ENCODE measurements at places on chromosomes 1 and 21.

DNA sequence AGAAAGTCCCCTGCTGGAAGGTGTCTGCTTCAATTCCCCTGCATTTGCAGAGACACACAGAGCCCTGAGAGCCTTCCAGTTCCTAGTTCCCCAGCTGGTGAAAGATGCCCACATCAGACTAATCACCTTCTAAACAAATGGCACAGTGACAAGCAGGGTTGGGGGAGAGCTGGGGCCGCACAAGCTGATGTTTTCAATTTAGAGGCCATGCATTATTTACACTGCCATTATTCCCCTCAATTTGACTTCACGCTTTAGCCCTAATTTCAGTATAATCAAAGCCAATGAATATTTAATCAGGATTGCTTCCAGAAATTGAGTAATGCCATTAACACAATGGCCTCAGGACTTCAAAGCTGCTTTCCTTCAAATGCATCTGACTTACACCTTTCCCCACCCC, 81.5 kb downstream of the BEND5 start:
- peak; percentile 40 for DNase-seq

DNA sequence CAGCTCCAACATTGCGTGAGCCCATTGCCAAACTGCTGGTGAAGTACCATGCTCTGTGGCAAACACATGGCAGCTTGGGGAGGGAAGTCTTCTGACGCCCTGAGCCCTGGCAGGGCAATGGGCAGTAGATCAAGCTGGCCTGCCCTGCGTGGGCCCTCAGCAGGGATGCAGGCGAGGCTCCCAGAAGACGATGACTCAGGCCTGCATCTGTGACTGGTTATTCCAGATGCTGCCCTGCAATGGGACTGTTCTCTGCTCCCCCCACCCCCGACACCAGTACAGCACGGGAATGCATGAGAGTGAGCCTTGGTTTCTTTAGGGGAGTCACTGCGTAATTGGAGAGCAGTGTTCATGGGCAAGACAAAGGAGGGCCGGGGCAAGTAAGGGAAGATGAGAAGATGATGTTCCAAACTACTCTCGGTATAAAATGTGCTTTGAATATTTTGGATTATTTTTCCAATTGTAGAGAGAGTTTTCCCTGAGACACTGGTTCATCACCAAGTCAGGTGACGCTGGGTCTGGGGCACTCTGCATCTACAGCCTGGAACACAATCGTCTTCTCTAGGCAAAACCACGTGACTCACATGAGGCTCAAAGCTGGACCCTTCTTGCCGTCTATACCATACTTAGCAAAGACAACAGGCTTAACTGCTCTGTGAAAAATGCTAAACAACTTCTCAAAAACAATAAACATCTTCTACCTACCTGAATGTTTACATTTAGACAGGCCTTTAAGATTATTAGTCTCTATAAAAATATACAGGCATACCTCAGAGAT, 9.0 kb upstream of the C1orf198 start:
- DNase-seq, result no peak

- DNase-seq, result no peak
Observed at GRCh38 chr1:7403265-7404045, 367.6 kb upstream of the VAMP3 start.

- no peak for DNase-seq
Observed at GRCh38 chr1:155316922-155317321, 3.8 kb upstream of the RUSC1 start.

GRCh38 chr21:45401916-45402900, 2.8 kb upstream of the COL18A1 start:
- DNase-seq, result no peak

- DNase-seq, result no peak
Observed at GRCh38 chr1:22831729-22832413, 121.2 kb downstream of the EPHB2 start.

GRCh38 chr1:243916160-243916559, 66.1 kb upstream of the AKT3 start:
- DNase-seq, result no peak

DNA sequence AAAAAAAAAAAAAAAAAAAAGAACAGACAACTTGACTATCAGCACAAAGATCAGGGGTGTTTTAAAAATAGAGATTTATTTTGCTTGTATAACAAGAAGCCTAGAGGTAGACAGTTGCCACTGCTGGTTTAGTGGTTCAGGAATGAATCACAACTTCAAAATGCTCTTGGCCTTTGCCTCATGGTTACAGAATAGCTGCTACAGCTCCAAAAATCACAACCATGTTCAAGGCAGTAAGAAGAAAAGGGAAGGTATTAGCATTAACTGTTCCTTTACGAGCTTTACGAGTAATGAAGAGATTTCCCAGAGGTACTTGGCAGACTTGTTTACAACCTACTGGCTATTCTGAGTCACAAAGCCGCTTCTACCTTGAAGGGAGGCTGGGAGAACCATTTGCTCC, 52.5 kb upstream of the PPM1J start:
- DNase-seq, result no peak

DNA sequence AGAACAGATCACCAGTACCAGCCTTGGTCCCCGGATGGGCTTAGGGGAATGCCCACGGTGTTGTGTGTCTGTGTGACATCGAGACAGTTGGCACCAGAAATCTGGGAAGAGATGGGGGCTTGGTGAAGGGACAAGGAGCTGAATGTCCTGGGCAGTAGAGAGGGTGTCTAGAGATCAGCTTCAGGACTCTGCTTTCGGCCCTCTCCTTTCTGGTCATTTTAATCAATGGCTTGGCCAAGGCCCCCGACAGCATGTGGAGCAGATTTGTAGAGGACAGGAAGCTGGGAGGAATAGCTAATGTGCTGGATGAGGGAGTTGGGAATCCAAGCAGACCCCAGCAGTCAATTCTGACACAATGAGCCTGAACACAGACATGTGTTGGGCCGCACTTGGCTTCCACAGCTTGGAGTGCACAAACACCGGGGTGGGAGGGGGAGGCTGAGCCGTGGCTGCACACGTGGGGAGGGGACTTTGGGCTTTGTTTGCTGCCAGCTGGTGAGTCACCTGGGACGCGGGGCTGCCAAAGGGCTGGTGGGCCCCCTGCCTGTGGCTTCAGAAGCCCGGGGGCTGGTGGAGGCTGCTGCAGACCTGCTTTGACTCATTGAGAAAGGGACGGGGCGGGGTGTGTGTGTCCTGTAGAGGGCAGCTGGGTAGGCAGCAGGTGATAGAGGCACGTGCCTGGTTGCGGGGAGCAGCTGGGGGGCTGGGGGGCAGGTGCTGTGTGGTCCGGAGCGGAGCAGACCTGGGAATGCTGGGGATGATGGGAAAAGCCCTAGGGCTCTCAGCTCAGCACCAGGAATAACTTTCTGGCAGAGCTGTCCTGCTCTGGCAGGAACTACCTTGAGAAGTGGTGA, 20.9 kb downstream of the SLC1A7 start:
- DNase-seq, result peak; percentile 81

DNA sequence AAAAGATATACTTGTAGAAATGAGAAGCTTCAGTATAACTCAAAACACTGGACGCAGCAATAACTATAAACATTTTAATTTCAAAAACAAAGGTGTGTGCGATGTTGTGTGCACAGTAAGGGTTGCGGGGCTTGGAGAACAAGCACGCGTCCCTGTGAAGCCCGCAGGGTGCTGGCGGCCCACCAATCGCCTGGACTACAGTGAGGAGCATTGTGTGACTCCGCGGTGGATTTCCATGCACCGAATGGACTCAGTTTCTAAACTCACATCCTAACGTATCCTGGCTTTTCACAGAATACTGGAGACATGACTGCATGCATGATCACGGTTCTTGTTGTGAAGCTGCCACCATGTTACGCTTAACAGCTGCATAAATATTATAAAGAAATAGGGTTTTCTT, 33.0 kb downstream of the NTPCR start:
- DNase-seq, result no peak

DNA sequence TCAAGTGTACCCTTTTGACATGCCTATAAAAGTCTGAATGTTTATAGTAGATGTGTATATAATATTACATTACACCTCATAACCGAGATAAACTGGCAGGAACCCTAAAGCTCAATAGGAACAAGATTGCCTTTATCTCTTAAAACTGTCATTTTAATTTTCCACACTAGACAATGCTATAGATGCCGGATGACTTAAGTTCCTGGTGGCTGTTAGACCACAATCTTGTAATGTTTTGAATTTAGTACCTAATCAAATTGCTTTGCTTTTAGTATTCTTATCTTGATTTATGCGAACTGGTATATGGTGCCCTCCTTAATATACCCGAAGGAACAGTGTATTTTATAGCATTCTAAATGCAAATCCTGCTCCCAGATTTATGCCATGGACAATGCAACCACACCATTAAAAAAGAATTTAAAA, 1397.0 kb upstream of the ADGRL4 start:
- no peak for DNase-seq

DNA sequence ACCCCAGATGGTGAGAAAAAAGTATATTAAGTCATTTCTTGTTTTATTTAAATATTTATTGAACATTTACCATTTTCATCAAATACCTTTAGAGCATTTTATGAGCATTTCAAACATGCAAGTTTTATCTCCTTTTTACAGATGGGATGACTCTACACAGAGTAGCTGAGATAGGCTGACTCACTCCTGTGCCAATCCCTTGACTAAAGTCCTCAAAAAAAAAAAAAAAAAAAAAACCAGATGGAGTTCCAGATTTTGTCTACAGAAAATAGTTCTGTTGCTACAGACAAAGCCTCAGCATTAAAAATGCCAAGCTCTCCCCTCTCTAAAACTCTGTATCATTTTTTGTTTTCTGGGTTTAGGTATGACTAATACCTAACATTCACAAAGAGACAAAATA, 303.0 kb upstream of the PLD5 start:
- DNase-seq, result peak; percentile 19

DNA sequence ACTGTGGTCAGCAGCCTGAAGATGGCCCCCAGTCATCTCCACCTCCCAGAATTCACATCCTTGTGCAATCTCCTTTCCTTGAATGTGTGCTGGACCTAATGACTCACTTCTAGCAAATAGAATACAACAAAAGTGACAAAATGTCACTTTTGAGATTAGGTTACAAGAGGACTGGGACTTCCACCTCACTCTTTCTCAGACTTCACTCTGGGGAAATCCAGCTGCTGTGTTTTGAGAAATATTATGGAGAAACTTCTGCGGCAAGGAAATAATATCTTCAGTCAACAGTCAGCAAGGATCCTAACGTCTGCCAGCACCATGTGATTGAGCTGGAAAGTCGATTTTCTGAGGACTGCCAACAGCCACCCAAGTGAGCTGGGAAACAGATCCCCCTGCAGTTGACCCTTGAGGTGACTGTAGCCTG, 70.5 kb upstream of the GADD45A start:
- no peak for DNase-seq

GRCh38 chr1:170375082-170375723, 156.8 kb upstream of the GORAB start:
- no peak for DNase-seq

DNA sequence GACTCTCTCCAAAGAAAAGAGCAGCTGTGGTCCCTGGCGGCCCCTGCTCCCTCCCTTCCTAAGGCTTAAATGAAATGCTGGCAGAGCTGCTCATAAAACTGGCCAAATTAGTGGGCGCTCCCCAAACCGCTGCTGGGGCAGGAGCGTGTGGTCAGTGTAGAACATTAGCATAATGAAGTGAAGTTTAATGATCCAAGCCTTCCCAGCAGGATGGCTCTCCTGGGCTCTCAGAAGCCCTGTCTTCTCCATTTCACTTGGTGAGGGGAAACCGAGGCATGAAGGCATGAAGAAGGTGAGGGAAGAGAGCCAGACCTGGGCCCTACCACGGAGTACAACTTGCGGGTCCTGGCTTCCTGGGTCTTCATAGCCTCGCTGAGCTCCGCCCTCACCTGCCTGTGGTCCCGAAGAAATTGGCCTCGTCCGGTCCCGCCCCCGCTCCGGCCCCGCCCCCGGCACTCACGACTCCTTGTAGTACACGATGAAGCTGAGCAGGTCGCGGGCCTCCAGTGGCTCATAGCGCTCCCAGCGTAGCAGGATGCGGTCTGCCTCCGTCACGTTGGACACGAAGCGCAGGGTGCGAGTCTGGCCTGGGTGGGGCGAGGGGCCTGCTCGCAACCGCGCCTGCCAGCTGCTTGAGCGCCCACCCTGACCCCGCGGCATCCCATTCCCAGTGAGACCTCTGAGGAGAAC, 10.3 kb downstream of the INSRR start:
- DNase-seq, result no peak

- no peak for DNase-seq
Observed at GRCh38 chr1:227424953-227425352, 106.7 kb upstream of the CDC42BPA start.

- no peak for DNase-seq
Observed at GRCh38 chr1:241253471-241253870, 103.5 kb downstream of the RGS7 start.

GRCh38 chr1:153629971-153630370, 1.7 kb downstream of the S100A1 start:
- DNase-seq, result no peak

GRCh38 chr1:197146101-197147095, at the start of gene ASPM:
ASPM (minus strand) TSS chr1:197146669; CDS start chr1:197146437, 232 bp downstream.
- DNase-seq, result peak; percentile 92

- DNase-seq, result peak; percentile 65
Observed at GRCh38 chr1:233326811-233327650, 493 bp upstream of the MAP3K21 start.

DNA sequence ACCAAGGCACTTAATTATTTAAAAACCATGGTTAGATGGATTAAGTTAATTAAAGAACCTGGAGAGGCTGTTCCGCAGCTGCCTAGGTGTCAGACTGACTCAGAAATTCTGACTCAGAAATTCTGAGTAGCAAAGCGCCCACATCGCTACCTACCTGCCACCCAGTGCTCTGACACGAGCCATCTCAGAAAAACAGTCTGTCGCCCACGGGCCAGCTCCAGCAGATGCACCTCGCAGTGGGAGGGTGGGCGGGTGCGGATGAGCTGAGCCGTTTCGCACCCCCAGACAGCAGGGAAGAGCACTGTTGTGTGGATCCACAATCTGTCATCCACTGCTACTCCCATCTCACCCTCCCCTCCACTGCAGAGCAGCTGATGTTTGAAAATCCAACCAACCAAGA, 13.5 kb downstream of the KCNK1 start:
- DNase-seq, result peak; percentile 75

GRCh38 chr1:117120774-117121588, 568 bp downstream of the TRIM45 start:
- peak; percentile 60 for DNase-seq

- no peak for DNase-seq
Observed at GRCh38 chr21:34807146-34807880, 138.5 kb downstream of the CLIC6 start.

DNA sequence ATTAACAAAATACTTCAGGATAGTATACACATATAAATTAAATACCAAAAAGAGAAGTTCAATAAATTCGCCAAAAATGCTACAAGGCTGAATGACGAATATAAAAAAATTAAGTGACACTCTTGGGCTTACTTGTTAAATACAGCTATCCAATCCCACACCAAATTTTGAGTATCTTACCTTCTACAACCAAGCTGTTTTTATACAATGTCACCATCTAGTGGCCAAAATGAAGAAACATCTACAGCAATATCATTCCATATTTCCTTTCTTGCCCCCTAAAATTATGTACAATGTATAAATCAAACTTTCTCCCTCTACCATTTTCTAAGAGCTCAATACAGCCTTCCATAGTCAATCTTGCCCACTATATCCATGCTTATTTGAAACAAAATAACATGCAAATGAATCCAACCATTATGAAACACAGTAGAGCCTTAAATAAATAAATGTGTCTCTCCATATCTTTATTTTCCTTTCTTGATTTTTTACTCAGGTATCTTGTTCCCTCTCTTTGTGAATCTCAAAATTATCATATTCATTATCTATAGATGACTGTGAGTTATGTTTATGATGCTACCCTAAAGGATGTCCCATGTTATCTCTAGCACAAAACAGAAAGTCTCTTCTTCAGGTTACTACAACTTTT, 86.3 kb downstream of the ACBD6 start:
- DNase-seq, result peak; percentile 59

- DNase-seq, result peak; percentile 39
Observed at GRCh38 chr1:218345673-218346390, 696 bp downstream of the TGFB2 start.

- no peak for DNase-seq
Observed at GRCh38 chr1:48405940-48406339, 66.1 kb downstream of the SPATA6 start.
